ENCODE measurements at places on chromosomes 16 and 17.
A peak's percentile ranks its signal among the peaks of the same experiment; 100 is the strongest.

DNA sequence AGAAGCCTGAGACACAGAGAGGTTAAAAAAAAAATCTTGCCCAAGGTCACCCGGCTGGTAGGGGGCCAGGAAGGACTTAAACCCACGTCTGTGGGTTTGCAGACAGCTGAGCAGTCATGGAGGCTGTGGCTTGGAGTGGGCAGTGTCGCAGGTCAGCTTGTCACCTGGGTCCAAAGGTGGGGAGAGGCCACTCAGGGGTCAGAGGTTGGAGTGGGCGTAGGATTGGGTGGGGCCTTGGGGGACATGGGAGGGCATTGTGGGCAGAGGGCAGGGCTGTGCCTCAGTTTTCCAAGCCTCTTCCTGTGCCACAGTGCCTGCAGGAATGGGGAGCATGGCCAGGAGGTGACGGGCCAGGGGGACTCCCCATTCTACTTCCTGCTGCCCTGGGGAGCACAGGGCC is 2.0 kb upstream of the NDRG4 start:
- DNase-seq, result no peak

DNA sequence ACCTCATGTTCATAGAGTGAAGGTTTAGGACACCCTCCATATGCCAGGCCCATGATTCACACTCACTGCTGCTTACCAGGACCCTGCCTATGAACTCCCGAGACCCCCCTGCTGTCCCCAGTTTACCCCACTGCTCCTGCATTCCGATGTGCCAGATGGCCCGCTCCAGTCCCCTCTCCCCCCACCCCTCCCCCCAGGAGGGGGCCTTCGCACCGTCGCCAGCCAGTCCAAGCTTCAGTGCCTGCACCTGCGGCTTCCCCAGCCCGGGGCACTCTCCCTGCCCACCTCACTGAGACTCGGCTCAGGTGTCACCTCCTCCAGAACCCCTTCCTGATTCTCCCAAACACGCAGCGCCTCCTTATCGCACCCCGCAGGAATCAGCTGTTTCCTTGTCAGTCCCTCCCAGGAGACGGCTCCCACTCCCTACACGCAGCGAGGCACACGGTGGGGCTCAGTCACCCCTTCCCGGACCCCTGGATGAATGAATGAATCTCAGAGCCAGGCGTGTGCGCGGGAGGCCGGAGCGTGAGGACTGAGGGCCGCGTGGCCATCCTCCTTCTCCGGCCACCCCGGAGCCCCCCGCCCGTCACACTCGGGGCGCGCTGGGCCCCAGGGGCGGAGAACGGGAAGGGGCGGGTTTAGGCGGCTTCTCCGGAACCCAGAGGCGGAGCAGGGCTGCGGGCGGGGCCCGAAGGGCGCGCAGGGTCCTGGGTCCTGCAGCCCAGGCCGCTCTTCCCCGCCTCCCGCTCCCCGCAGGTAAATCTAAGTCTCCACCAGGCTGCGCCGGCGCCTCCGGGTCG is 1.6 kb downstream of the MYO1C start:
- peak; percentile 49 for DNase-seq

- no peak for DNase-seq
Measured at GRCh38 chr16:49586466-49587450, 213.2 kb downstream of the C16orf78 start.

- no peak for DNase-seq
Measured at GRCh38 chr17:81222620-81222905, 202 bp downstream of the CEP131 start.

DNA sequence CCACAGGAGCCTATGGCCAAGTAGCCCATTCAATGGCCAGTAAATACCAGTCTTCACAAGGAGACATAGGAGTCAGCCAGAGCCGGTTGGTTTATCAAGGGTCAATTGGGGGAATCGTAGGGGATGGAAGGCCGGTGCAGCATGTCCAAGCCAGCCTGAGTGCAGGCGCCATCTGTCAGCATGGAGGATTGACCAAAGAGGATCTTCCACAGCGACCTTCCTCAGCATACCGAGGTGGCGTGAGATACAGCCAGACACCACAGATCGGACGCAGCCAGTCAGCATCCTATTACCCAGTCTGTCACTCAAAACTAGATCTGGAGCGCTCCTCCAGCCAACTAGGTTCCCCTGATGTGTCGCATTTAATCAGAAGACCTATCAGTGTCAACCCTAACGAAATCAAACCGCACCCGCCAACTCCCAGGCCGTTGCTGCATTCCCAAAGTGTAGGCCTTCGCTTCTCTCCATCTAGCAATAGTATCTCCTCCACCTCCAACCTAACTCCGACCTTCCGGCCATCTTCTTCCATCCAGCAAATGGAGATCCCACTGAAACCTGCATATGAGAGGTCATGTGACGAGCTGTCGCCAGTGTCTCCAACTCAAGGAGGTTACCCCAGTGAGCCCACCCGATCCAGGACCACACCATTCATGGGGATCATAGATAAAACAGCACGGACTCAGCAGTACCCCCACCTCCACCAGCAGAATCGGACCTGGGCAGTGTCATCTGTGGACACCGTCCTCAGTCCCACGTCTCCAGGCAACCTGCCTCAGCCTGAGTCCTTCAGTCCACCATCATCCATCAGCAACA is 25.0 kb downstream of the CYB561 start:
- DNase-seq, result no peak

DNA sequence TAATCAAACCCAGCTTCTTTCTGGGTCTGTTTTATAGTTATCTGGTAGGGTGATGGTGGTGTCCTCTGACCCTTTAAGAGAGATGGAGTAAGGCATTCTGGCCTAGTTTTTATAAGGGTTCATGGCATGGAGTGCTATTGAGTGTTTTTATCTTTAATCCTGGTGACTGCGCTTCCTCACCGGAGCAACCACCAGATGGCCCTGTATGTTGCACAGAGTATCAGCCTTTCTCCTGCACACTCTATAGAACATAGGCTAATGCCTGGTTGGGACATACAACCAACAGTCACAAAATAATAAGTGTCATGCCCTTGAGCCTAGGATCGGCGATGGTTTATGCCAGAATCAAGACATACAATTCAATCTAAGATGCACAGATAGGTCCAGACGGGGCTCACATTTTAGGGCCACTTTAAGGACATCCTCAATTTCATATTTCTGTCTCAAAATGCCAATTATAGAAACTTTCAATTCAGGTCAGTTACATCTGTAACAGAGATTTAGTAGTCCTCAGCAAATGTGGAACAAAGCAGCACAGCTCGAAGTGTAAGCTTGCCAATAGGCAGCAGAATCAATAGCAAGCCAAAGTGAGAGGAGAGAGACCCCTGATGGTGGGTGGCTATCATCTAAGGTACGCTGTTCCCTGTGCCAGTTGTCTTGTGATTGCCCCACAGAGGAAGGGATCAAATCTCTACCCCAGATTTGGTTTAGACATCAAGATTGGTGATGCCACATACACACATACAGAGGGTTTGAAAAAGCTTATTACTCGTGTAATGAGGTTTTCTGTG is 37.2 kb upstream of the HOXB9 start:
- peak; percentile 52 for DNase-seq

- no peak for DNase-seq
Measured at GRCh38 chr17:48630009-48630924, 4.1 kb upstream of the HOXB9 start.

GRCh38 chr17:19386051-19386929 is 700 bp downstream of the MFAP4 start:
- DNase-seq, result no peak

DNA sequence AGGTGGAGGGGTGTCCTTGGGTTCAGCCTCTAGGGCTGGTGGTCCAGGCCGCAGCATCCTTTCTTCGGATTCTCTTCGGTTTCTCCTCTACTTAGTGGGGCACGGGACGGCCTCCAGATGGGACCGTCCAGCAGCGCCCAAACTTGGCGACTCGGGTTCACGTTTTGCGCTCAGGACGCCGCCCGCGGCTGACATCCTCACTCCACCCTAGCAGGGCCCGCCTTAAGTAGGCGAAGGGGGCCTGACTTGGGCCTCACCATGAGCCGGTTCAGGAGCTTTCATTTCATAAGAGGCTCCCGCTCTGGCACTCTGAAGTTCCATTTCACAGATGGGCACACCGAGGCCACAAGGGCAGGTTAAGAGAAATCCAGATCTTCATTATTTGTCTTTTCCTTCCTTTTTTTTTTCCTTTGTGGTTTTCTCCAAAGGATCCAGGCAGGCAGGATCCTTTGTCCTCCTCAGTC is 141.2 kb downstream of the SEC14L1 start:
- DNase-seq, result no peak

DNA sequence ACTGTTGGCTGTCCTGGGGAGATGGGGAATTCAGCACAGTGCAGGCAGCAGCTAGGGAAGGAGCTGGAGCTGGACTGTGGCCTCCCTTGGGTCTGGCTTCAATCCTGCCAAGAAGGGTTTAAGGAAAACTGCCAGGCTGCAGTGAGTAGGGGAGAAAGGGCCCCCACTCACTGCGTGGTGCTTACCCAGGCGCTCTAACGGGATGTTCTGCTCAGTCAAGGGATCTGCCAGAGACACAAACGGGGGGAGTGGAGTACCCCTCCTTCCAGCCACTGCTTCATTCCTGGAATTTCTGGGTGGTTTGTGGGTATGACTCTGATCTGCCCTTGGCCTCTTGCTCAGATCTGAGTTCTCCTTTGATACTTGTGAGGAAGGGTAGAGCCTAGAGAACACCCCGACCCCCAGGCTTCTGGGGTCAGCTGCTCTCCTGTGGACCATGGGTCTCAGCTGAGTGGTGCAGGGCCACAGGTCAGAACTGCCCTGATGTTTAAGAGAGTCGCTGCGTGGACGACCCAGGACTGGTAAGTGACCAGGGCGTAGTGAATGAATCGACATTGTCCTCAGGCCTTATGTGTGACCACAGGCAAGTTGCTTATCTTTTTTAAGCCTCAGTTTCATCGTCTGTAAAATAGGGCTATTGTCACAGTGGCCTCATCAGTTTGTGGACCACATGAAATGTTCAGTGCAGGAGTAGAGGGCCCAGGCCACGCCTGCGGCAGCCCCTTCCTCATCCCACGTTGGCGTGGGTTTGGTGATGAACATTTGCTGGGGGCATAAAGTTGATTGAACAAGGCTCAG is 9.6 kb downstream of the CRISPLD2 start:
- DNase-seq, result no peak

GRCh38 chr17:32824334-32824733 is 52.6 kb downstream of the MYO1D start:
- no peak for DNase-seq

GRCh38 chr17:37256627-37257026 is 119.2 kb upstream of the C17orf78 start:
- no peak for DNase-seq

DNA sequence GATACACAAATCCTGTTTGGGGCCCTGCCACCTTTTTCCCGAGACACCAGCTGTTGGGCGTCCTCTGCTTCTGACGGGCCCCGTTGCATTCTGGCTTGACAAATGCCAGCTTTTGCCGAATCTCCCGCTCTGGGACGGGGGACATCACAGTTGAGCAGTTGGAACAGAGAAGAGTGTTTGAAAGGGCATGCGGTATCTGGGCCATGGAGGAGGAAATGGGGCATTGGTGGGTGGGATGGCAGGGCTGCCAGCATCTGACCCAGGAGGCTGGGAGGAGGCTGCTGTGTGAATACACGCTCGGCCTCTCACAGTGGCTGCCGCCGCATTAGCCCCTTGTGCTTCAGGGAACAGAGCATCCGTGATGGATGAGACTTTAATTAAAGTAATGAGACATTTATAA is 184.3 kb upstream of the TNRC6C start:
- no peak for DNase-seq

DNA sequence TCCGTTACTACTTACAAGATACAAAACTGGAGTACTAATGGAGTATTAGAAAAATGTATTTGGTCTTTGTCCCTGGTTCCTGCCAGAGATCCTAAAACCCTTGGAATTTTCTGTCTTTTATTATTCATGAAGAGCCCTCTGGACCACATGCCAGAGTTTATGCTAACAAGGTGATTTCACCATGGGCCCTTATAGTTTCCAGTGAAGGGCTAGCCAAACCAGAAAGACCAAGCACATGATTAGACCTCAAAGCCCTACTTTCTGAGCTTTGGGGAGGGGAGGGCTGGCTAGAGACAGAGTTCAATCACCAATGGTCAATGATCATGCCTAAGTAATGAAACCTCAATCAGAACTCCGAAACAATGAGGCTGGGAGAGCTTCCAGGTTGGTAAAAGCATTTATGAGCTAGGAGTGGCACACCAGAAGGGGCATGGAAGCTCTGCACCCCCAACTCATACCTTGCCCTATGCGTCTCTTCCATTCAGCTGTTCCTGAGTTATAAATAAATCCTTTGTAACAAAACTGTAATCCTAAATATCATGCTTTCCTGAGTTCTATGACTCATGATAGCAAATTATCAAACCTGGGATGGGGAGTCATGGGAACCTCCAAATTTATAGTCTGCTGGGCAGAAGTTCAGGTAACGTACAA is 10.4 kb downstream of the DCUN1D3 start:
- DNase-seq, result no peak

GRCh38 chr17:43524945-43525575 is 21.1 kb downstream of the ETV4 start:
- DNase-seq, result no peak

DNA sequence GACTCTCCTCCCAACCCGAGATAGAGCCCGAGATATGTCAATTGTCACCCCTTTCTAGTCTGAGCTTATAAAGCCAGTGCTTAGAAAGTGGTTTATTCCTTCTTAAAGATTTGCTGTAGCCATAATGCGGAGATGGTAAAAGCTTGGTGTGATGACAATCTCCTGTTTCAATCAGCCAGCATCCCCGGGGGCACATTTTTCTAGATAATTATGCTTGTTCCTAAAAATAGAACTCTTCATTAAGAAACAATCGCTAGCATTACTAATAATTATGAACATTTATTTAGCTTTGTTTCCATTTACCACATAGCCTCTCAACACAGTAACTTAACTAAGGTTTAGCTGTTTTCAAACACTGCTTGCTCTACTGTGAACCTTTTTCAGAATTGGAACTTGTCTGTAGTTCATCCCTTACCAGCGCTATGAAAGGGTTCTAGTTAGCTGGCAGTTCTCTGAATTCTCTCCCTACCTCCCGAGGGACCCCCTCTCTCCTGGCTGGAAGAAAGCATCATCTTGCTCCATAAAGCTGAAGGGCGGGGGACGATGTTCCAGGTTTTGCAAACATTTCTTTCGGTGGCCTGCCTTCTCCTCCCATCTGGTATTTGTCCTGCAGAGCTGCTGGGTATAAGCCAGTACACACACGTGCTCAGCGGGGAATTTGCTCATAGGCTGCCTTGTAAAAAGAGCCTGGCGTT is 922 bp upstream of the MRPL58 start:
- DNase-seq, result peak; percentile 52
